ENCODE measurements at places on chromosomes 1 and 21.

- DNase-seq = no peak
These were observed 21.2 kb downstream of the KDM4A start for GRCh38 chr1:43671193-43671592.

DNA sequence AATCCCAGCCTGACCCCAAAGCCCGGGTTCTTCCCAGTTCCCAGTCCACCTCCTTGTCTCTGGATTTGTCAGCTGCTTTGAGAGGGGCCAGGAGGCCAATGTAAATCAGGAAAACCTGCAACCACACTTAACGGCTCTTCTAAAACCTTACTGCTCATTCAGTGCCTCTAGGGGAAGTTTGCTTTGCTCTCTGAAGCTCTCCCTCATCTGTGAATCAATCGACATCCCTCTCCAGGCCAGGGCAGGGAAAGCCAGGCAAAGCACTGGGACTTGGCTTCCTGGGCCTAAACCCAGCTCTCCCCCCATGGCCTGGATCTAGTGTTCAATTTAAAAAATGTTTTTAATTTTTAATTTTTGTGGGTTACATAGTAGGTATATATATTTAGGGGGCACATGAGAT, 9.3 kb downstream of the NKAIN1 start:
- DNase-seq = no peak

DNA sequence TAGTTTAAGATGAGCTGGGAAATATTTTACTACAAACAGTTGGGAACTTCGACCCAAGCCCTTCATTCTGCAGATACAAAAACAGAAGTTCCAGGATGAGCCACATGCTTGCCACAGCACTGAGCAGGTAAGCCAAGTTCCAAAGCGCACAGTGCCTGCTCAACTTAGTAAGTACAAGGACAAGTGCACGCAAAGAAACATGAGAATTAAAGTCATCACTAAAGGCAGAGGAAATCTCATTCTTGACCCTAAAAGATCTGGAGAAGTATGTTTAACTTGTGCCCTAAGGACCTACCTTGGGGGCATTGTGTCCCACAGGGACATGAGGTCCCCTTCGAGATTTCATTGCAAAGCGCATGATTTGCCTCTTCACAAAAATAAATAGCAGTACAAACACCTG, 1.2 kb upstream of the UBAP2L start:
- DNase-seq = peak; percentile 32

DNA sequence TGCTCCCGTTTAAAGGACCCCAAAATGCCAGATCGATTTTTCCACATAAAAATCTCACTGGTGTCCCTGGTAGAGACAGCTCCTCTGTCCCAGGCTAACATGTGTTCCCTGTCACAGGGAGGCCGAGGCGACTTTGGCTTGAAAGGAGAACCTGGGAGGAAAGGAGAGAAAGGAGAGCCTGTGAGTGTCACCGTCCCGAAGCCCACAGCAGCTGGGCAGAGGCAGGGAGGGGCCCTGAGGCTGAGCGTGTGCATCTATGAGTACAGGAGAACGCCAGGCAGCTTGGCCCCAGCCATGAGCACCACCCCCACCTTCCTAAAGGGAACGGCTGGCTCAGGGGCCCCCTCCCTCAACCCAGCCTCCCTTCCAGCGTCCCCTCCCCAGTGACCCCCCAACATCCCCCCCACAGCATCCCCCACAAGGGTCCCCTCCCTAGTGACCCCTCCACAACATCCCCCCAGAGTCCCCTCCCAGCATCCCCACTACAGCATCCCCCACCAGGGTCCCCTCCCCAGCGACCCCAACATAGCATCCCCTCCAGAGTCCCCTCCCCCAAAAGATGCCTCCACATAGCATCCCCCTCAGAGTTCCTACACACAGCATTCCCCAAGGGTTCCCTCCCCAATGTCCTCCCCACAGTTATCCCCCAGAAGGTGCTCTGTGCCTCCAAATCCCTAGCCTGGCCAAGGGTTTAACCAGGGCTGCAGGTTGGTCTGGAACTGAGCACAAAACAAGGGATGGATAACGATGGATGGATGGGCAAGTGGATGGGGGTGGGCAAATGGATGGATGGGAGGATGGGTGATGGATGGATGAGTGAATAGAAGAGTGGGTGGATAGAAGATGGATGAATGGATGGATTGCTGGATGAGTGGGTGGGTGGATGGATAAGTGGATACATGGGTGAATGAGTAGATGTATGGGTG, 25.1 kb downstream of the COL6A2 start:
- no peak for DNase-seq

DNA sequence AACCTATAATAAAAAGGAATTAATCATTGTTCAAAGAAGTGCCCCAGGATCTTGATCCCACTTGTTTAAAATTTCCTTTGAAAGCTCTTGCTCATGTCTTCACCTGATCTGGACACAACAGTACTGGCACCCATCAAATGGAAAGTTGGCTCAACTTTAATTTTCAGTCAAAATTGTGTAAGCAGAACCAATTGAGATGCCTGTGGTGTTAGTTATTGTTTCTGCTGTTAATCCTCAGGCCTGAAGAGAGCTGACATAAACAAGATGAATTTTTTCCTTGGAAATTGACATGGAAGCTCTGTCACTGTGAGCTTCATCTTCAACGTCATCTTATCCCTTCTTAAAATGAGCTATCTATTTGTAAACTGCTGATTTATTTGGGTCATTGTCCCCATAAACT, 88.3 kb upstream of the TNFSF4 start:
- DNase-seq = no peak

- DNase-seq = peak; percentile 57
These were observed 101.9 kb downstream of the PLPP3 start for GRCh38 chr1:56477164-56478111.

GRCh38 chr1:168092566-168093355, 44.0 kb downstream of the GPR161 start:
- no peak for DNase-seq

DNA sequence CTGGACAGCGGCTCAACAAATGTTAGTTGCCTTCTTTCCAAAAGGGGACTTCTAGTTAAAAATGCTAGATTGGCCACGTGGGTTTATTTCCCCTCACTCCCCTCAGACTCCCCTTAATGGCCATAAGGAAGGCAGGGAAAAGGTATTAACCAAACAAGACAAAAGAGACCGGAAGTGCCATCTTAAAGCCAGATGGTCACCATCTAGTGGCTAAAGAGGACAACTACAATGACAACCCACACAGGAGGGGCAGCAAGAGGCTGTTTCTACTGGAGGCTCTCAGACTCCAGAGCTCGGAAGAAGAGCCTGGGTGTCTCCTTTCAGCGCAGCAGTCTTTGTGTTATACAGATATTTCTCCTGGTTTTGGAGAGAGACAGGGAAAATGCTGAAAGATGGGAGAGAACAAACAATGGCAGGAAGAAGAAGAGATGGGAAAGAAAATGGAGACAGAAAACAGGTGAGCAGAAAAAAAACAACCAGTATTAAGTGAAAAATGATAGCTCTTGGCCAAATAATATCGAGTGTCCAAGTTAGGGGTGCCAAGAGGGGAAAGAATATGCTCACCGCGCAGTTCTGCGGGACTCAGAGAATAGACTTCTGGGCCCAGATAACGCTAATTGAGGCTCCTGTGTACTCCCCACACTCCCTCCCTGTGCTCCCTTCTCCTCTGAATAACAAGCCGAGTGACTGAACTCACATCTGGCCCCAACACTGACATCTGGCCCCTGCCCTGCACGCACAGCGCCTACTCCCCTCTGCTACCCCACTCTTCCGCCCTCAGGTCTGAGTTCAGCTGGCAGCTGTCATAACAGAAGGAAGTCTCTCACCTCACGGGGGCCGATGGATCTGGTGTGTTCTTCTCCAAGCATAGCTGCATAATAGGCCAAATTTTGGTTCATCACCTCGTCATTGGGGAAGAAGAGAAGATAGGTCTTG, 9.6 kb downstream of the P3H1 start:
- peak; percentile 69 for DNase-seq

- peak; percentile 79 for DNase-seq
These were observed 527.1 kb downstream of the MRPL39 start for GRCh38 chr21:25080141-25080540.

GRCh38 chr1:99661780-99662179, 15.9 kb downstream of the PALMD start:
- DNase-seq = no peak

DNA sequence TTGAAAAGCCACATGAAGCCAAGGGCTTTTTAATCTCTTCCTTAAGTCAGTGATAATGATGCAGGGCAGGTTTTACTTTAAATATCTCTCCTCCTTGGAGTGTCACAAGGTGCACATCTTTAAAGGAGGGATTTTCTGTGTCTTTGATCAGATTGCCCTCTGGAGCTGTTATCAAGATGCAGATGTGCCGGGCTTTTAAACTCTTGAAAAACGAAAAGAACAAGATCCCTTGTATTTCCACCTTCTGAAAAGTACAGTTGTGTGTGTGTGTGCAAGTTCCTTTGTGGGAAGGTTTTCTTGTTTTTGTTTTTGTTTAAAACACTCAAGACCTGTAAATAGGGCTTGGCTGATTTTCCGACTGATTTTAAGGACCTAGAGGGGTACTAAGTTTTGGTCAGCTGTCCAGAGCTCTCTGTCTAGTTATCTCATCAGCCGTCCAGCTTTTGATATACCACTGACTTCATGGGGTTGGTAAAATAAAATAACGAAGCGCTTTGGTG, 1.6 kb downstream of the MARK1 start:
- DNase-seq = no peak

DNA sequence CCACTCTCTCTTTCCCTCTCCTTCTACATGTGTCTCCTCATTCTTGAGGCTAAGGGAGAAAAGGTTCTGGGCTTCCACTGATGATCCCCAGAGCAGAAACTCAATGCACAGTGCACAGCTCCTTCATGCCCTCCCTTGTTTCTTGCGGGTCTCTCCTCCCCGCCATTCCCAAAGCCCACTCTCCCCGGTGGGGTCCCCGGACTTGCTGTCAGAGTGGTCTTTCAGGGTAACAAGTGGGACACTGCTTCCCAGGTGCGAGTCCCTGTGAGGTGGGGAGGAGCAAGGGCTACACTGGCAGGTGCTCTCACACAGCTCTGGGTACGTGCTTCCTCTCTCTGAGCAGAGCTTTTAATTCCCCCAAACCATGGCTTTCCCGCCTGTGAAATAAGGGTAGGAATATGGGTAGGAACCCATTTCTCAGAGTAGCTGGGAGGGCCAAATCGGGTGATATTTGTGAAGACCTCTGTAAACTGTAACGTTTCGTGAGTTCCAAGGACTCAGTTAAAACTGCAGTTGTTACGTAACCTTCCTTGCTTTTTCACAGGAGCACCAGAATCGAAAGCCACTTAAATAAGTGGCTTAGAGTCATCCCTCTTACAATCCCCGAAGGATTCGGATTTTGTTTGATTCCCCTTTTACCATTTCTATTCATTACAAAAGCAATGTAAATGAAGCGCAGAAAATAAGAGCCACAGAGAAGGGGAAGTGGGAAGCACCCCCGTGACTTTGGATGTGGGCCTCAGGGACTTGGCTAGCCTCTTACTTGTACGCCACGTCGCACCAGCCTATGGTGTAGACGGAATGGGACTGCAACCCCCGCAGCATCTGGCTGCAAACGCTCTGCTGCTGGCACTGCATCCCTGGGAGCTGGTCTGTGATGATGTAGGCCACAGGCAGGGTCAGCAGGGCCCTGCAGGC, 6.2 kb downstream of the PGLYRP3 start:
- DNase-seq = no peak

DNA sequence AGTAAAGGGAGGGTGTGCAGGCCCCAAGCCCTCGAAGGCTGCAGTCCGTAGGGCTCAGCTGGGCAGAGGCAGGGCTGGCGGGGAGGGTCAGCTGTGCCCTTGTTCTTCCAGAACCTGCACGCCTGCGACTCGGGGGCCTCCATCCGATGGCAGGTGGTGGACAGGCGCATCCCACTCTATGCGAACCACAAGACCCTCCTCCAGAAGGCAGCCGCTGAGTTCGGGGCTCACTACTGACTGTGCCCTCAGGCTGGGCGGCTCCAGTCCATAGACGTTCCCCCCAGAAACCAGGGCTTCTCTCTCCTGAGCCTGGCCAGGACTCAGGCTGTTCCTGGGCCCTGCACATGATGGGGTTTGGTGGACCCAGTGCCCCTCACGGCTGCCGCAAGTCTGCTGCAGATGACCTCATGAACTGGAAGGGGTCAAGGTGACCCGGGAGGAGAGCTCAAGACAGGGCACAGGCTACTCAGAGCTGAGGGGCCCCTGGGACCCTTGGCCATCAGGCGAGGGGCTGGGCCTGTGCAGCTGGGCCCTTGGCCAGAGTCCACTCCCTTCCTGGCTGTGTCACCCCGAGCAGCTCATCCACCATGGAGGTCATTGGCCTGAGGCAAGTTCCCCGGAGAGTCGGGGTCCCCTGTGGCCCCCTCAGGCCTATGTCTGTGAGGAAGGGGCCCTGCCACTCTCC, 13.6 kb upstream of the LRRC3 start:
- DNase-seq = no peak

GRCh38 chr1:31572323-31573104, 3.8 kb upstream of the TINAGL1 start:
- no peak for DNase-seq

GRCh38 chr1:63155437-63155836, 166.9 kb upstream of the FOXD3 start:
- no peak for DNase-seq

- DNase-seq = no peak
These were observed 586.0 kb downstream of the PTBP2 start for GRCh38 chr1:97307568-97307967.

DNA sequence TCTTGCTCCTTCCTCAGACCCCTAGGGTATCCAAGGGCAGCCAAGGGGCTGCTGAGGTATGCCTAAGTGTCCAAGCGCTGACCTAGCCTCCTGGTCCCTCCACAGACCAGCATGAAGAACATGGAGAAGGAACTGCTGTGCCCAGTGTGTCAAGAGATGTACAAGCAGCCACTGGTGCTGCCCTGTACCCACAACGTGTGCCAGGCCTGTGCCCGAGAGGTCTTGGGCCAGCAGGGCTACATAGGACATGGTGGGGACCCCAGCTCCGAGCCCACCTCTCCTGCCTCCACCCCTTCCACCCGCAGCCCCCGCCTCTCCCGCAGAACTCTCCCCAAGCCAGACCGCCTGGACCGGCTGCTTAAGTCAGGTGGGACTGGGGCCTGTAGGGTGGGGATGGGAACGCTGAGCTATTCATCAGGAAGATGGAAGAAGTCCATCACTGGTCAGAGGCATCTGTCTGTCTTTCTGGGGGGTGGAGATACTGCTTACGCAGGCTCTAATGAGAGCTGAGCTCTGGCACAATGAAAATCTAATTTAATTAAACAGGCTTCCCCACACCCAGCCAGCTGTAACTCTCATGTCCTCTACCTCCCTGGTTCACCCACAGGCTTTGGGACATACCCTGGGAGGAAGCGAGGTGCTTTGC, 1.8 kb downstream of the TRIM46 start:
- no peak for DNase-seq

All from astrocyte of the spinal cord (primary cell).